GM19239 (cell line): ENCODE measurements at places on chromosomes 3 and 15.

- DNase-seq: no peak
Observed at GRCh38 chr3:58536501-58537411, at the start of gene ACOX2. Gene ACOX2, minus strand, starts transcription at chr3:58537190. Its CDS starts 2,084 bp downstream, at chr3:58535106.

GRCh38 chr15:79872358-79873017 lies 24.3 kb downstream of the MTHFS start:
- DNase-seq: no peak

- no peak for DNase-seq
Observed at GRCh38 chr3:181330257-181330656, 340.7 kb upstream of the DNAJC19 start.

- DNase-seq: no peak
Observed at GRCh38 chr3:122629763-122630162, 50.9 kb upstream of the PARP14 start.

GRCh38 chr3:159236321-159236720 lies 434.5 kb downstream of the MFSD1 start:
- DNase-seq: no peak

GRCh38 chr3:64473466-64473865 lies 214.3 kb downstream of the ADAMTS9 start:
- no peak for DNase-seq

GRCh38 chr3:122915300-122916055 lies 112.1 kb downstream of the SEMA5B start:
- no peak for DNase-seq
